AG08395 (cell line): ENCODE measurements at places on chromosomes 7 and 10.

GRCh38 chr7:158648787-158649186 lies 55.8 kb downstream of the NCAPG2 start:
- DNase-seq = peak; percentile 17

DNA sequence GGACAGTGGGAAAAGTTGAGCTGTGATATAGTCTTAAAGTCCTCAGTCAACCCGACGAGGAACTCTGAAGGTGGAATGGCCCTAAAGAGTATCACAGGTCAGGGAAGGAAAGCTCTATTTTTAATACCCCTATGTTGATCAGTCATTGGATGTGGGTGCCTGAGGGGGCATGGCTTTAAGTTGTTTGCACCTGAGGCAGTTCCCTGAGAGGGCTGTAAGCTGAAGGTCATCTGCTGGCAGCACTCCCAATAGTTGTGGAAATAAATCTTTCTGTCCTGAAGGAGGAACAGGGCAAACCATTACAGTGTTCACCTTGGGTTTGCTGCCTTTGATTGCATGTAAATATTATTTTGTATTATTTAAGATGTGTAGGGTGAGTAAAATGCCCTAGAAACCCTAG lies 17.8 kb upstream of the C1GALT1 start:
- DNase-seq = no peak

GRCh38 chr7:30027740-30028215 lies 434 bp upstream of the PLEKHA8 start:
- no peak for DNase-seq

DNA sequence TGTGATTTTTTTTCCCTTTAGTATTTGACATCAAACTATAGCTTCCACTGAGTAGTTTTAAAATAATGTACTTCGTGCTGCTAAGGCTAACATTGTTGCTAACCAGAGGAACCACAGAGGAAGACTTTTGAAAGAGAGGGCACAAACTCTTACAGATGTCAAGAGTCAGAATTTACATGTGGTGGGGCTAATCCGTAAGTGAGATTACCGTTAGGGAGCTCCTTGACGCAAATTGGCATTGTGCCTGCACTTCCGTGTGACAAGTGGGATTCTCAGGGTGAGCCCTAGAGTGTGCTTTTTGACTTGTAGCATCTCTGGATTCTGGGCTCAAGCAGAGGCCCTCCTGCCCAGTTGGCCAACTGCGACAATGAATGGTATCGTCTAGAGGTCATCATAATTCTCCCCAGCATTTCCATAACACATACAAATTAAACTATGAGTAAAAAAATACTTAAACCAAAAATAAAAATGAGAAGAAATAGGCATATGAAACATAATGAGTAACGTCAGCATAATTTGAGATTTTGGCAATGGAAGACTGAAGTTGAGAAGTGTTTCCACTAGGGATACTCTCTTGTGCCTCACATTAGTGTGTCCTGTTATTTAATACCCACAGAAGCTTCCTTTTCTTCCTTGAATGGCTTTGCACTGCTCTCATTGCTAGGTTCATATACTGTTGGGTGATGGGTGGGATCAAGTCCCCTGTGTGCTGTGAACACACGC lies 164.0 kb downstream of the SDK1 start:
- no peak for DNase-seq
